ENCODE measurements at places on chromosomes 3 and 15.

- no peak for DNase-seq
These were observed 43.3 kb downstream of the ASB7 start for GRCh38 chr15:100645671-100646070.

GRCh38 chr3:149510480-149510879, 36.0 kb downstream of the TM4SF4 start:
- no peak for DNase-seq

- DNase-seq, result no peak
These were observed 4.3 kb downstream of the RBP1 start for GRCh38 chr3:139534992-139535879.

GRCh38 chr3:26369133-26369532, 253.4 kb upstream of the LRRC3B start:
- no peak for DNase-seq

DNA sequence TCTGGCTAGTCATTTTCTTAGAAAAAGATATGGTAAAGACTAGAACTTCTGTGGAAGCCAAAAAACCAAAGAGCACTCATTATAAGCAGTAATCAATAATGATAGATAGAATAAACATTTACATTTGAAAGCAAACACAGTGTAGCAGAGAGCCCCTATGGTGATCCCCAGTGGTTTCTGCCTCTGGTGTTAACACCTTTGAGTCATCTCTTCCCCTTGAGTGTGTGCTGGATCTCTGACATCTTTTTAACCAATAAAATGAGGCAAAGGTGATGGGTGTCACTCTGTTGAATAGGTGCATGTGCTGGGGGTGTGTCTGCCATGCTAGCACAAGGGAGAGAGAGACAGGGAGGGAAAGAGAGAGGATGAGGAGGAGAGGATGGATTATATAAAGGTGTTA, 121.6 kb downstream of the TFG start:
- no peak for DNase-seq

DNA sequence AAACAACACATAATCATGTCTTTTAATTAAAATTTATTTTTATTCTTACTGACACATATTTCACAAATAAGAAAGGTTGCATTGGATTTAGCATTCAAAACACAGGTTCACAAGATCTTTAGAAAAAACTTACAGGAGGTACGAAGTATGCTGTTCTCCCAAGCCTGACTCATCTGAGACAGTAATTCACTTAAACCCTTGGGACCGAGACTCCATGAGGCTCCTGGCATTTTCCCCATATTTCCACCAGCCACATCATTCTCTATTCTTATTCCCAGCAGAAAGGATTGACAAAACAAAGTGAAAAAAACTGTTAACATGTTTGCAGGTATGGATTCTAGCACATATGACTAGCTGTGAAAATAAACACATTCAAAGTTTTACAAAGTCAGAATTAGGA, 52.6 kb downstream of the CNTN3 start:
- DNase-seq, result no peak

GRCh38 chr15:62362608-62363007, 197.5 kb upstream of the C2CD4B start:
- DNase-seq, result no peak

DNA sequence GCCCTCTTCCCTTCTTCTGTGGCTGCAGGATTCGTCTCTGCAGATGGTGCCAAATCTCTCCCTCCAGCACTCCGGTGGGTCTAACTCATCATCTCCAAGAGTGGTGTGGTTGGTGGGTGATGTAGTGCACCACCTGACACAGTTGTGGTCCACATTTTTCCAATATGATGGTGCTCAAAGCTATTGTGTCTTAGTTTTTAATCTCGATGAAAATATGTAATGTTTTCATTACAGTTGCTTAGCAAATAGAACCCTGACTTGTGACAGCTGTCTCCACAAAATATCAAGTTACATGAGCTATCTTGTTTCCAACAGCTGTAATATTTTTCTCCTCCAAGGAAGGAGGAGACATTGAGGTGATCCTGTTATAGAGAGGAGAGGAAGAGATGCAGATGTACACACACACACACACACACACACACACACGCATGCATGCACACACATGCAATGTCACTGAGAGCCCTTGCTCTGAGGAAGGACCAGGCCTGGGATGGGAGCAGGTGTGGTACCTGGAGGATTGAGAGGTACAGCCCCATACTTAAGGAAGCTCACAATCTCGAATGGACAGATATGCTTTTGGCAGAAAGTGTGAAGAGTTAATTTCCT, 15.7 kb upstream of the ESYT3 start:
- no peak for DNase-seq

DNA sequence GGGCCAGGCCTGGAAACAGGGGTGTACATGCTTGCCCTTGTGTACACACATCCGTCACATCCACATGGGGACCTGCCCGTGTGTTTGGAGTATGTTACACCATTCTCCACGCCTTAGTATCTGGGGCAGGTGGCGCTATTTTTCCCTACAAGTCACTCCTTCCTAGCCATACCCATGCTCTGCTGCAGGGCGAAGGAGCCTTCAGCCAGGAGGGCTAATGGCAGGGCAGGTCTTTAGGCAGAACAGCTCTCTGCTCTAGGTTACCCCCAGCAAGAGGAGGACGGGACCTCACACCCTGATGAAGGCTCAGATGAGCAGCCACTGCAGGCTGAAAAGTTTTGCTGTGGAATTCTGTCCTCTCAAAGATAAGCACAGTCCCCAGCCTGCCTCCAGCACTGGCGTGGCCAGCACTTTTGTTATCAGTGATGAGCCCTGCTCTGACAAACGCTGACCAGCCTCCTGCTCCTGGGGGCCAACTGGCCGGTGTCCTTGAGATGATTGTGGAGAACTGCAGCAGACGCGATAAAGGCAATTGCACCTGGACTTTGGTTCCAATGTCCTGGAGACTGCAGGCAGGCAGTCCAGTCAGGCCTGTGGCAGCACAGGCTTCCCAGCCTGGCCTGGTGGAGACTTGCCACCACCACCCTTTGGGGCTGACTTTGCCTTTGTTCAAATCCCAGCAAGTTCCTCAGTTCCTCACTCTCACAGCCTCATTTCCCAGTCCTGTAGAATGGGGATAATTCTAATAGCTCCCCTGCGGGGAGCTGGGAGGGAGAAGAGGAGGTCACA, 19.8 kb upstream of the PIGZ start:
- DNase-seq, result no peak

DNA sequence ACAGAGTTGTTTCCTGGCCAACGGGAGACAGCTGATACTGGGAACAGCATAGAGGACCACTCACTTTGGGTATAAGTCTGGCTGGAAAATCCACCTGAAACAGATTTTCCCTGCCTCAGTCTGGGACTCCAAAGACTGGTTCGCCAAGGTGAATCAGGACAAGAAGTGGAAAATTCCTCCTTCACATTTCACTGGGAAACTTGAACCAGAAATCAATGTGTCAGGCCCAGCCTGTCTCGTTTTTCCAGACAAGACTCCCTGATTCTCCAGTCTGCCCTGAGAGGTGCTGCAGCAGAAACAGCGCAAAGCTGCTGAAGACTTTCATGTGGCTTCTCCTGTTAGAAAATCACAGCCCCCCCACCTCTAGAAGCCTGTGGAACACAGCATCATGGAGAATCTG, 269.8 kb downstream of the OPA1 start:
- no peak for DNase-seq

GRCh38 chr3:41274944-41275668, 75.8 kb downstream of the CTNNB1 start:
- DNase-seq, result no peak

- DNase-seq, result no peak
These were observed 81.1 kb downstream of the SLTM start for GRCh38 chr15:58852347-58852746.

- DNase-seq, result no peak
These were observed 93.8 kb downstream of the SLCO3A1 start for GRCh38 chr15:91947293-91947679.

DNA sequence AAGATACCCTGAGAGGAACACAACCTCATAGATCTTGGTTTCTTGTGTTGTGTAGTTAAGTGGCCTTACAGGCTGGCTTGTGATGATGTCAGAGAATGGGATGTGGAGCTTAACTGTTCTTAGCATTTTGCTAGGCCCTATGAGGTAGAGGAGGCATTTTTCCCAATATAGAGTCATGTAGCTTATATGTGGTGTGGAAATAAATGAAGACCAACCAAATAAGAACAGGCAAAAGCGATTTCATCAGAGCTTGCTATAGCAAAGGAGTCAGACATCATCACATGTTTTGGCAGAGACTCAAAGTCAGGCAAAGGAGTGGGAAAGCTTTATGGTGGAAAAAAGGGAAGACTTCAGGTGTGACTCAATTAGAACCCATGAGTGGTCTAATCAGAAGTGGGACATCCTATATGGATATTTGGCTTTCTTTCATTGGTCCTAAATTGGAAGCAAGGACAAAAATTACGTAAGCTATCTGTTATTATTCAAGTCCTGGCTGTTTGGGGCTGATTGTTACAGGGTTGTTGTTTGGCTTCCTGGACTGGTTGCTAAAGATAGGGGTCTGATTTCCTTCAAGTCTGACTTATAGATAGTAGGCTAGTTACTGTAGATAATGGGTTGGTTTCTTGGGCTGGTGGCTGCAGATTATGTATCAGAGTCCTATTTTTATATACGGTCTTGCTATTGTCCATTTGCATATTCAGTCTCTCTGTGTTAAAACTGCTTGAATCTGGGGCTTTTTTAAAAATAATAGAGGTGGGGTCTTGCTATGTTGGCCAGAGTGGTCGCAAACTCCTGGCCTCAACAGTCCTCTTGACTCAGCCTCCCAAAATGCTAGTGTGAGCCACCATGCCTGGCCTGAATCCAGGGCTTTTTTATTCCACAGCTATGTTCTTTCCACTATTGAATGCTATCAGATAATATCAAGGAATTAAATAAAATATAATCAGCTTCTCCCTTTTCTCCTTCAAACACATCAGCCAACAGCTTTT, 30.3 kb upstream of the SETD2 start:
- DNase-seq, result no peak

GRCh38 chr3:155424323-155424710, 130.8 kb upstream of the STRIT1 start:
- no peak for DNase-seq

DNA sequence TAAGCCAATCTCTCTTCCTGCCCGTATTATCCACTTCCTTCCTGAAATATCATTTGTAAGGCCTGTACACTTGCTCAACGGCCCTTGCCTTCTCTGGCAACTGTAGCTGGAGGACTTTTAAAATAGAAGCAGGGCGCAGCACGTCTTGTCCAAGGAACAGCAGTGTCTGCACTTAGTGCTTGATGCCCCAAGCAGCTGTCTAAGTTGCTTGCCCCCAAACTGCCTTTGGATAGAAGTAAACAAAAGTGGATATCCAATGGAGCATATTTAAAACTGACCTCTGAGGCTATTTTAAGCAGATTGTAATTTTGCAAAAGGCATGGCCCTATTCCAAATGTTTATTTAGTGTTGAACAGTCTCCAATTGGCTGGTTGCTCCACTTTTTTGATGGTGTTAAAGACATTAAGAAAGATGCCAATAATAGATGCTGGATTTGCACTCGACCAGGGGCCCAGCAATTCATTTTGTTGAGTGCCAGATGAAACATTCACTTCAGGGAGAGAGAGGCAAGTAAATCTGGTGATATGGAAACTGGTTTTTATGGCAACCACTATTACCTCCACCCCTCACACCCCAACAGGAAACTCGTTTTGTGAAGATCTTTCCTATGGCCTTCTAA, 526.8 kb upstream of the TBL1XR1 start:
- no peak for DNase-seq

DNA sequence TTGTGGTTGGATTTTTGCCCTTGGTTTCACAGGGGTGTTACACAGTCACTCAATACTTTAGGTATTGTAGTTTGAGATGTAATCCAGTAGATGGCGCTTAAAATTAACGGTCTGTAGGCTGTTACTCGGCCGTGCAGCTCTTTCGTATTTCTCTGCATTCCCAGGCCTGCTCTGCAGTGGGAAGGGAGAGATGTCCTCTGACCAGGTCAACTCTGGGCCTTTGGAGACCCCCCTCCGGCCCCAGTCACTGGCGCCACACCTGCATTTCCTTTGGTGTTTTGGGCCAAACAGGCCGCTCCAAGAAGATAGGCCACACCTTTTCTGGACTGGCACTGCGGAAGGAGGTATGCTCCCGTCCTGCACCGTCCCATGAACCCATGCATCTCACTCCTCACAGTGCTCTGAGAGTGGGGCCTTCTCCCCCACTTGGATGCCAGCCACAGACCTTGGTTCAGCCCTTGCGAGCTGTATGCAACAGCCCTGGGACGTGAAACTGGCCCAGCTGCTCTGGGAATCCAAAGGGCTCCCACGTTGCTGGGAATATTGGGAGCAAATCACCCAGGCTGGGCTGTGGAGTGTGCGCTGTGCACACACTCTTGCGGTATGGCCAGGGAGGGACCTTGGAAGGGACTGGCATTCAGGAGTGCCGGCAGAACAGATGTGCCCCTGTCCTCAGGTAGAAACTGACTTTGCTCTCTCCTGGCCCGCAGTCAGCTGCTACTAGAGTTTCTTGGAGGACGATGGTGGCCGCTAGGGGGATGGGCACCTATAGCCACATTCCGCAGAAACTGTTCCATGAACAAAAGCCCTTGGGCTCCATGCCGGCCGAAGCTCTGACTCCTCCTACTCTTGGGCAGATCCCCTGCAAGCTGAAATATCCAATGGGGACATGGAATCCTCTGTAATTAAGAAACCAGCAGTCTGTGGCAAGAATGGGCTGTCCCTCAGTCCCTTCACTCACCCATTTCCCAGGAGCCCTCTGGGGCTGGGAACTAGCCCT, 410.5 kb upstream of the CADM2 start:
- no peak for DNase-seq

DNA sequence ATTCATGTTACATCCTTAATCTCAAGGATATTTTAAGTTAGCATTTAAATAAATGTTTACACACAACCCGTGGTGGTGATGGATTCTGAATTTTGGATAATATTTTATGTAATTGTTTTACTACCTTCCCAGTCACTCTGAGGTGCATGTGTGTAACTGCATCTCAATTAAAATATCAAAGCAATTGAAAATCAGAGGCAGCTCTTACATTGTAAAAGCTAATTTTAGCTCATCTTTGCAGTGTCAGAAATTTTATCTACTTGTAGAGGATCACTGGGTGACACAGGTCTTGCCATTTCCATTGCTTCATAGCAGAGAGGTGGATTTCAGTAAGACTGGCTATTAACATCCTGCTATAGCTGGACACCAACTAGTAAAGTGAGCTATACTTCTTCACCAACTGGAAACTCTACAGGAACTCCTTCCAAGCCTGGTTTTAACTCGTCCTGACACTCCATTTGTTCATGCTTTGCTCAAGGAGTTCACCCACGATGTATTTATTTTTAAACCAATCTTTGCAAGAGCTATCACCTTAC, 19.6 kb upstream of the MITF start:
- DNase-seq, result no peak
